HTR-8/SVneo (cell line): ENCODE measurements at places on chromosomes 3 and 15.

GRCh38 chr15:69088300-69088965 lies 72.0 kb upstream of the GLCE start:
- DNase-seq = no peak

DNA sequence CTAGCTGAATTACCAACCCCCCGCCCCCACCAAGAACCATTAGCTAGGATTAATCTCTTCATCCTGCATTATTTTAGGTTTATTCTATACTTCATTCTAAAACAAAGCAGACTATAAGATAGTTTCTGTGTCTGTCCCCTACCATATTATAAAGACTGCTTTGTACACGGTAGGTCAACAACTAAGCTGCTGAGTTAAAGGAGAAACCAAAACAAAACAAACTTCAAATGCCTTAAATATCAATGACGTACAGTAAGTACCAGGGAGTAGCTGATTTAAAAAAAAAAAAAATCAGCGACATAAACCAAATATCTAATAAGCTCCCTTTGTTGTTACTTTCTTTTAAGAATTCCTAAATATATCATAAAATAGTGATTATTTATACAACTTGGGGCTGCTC lies 7.8 kb upstream of the VGLL4 start:
- DNase-seq = no peak

- no peak for DNase-seq
Observed at GRCh38 chr3:9715136-9715535, 11.5 kb downstream of the CPNE9 start.

DNA sequence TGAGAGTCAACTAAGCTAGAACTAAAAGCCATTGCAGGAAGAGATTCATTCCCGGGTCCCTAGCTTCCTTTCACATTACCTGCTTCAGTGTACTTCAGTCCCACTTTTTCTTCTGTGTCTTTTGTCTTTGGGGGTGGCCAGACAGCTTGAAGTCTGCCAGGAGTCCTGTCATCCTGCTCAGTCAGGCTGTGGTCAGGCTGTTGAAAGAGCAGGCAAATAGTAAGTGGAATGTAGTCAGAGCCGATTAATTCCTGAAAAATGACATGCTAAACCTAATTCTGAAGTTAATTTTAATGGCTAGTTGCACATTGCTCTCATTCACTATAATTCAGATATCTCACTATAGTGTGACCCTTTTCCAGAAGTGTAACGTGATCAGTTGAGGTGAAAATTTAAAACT lies 129.6 kb downstream of the FMN1 start:
- DNase-seq = no peak

GRCh38 chr3:127674101-127674721 lies 1.5 kb downstream of the ABTB1 start:
- no peak for DNase-seq

DNA sequence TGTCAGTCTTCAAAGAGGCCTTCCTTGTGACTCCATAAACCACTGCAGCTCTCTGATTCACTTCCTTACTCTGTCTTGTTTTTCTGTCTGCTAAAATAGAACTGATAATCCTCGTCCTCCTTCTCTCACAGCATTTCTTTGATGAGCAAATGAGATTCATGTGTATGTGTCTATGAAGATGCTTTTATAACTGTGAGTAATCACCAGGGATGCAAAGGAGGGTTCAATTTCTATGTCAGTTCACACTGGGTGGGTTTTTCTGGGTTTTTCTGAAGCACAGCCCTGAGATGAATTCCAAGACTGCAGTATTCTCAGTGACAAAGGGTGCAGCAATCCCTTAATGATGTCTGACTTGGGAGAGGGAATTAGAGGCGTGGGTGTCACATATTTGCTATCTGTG lies 746.6 kb upstream of the CFAP20DC start:
- no peak for DNase-seq

- DNase-seq = no peak
Observed at GRCh38 chr3:47890126-47890827, 87.3 kb downstream of the DHX30 start.

GRCh38 chr3:174598885-174599439 lies 260.2 kb upstream of the NAALADL2 start:
- DNase-seq = no peak

DNA sequence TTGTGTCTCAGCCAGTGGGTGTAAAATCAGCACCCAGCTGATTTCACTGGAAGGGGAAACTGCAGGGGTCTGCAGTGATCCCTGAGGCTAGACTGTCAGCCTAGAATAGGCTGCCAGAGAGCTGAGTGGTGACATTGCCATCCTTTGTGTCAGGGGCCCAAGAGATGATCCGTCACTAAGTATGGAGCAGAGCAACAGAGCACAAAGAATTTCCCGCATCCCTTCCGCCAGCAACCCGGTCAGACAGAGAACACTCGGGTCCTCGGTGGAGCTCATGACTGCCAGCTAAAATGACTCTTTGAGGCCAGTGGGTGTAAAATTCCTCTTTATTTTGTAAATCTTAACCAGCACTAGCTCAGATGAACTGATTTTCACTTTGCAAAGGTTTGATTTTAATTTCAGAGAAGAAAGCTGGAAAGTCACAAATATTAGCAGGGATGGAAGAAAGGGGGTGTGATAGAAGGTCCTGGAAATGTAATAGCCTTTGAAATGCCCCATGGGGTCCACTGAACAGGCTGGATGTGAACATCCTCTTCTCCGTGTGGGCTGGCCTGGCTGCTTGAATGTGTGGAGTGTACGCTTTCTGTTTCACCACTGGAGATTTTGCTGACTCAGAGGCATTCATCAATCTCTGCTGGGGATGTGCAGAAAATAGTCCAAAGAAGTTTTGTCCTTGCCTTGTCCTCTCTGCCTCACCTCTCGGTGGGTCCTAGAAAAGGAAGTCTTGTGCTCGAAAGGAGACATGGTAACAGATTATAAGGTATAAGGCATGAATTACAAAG lies 138.8 kb downstream of the SV2B start:
- no peak for DNase-seq

DNA sequence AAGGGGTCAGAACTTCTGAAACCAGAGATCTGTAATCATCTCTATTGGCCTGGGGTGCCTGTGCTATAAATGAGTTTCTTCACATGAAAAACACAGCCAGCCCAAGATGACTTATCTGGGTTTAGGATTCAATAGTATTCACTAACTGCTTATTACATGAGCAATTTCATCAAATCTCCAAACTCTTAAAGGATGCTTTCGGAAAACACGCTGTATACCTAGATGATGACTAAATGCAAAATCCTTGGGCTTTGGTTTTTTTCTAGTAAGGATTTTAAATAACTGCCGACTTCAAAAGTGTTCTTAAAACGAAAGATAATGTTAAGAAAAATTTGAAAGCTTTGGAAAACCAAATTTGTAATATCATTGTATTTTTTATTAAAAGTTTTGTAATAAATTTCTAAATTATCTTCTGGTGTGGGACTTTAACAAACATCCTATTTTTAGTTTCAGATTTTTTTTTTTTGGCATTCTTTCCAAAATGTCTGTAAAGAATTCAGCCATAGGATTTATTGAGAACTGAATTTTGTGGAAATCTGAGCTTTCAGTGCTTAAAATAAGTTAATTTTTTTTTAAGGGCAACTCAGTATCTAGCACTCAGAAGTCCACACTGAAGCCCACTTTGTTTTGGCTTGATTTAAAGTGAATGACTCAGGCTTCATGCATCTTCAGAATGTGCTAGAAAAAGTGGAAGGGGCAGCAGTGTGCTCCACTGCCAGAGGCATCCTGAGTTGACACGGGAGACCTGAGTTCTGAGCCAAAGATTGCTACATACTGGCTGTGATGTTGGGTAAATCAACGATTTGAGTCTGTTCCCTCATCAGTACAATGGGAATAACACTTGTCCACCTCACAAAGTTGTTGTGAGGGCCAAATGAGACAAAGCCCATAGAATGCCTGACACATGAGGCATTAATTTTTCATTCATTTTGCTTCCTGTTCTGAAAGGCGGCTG lies 18.7 kb downstream of the TMEM43 start:
- peak; percentile 80 for DNase-seq

GRCh38 chr15:31511707-31512310 lies 185.2 kb downstream of the KLF13 start:
- DNase-seq = no peak

DNA sequence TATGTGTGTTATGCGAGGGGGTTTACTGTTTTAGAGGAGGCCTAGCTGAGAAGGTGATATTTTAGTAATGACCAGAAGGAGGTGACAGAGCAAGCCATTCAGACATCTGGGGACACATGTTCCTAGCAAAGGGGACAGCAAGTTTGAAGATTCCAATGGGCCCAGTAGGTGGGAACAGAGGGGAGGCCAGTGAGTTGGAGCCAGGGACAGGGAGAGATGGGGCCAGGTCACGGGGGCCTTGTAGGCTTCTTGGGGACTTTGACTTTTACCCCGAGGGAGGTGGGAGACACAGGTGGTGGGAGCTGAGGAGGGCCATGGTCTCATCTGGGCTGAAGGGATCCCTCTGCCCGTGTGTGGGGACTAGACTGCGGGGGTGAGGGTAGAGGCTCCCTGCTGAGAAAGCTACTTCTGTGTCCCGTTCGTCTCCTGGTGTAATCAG lies 72.5 kb downstream of the MGLL start:
- no peak for DNase-seq
